NCI-H2171 treated with DMSO at 0.1 percent for 48 hours (cell line): ENCODE measurements at places on chromosomes 7 and 10.

GRCh38 chr10:91569522-91569921, 63.3 kb downstream of the PPP1R3C start:
- DNase-seq: no peak

DNA sequence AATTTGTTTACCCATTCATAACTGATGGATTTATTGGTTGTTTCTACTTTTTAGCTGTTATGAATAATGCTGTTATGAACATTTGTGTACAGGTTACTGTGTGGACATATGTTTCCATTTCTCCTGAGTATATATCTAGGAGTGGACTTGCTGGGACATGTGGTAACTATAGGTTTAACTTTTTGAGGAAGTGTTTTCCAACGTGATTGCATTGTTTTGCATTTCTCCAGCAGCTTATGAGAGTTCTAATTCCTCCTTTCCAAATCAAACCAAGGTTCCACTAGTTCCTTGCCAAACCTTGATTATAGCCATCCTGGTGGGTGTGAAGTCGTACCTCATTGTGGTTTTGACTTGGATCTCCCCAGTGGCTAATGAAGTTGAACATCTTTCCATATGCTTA, 2.6 kb upstream of the PRF1 start:
- DNase-seq: no peak

GRCh38 chr10:86210416-86210815, 156.2 kb downstream of the GRID1 start:
- no peak for DNase-seq

- DNase-seq: no peak
Observed at GRCh38 chr10:71720288-71720687, 710 bp upstream of the C10orf105 start.

- no peak for DNase-seq
Observed at GRCh38 chr7:74554178-74554577, 100.5 kb downstream of the GTF2IRD1 start.

GRCh38 chr7:142795339-142795863, 24.6 kb downstream of the PRSS2 start:
- no peak for DNase-seq
